ENCODE measurements at places on chromosomes 4 and X. TPM values are rescaled to one million over a fixed set of nuclear protein-coding genes. Genes with fewer than 3 reads are reported as not detected.

The AMTN gene
- not detected for polyA plus RNA-seq

The CENPI gene
- polyA plus RNA-seq = 0.42 TPM

The ADGRG2 gene
- polyA plus RNA-seq = 2.9 TPM

The AREG gene
- polyA plus RNA-seq = 129 TPM

The FAM114A1 gene
- 113 TPM for polyA plus RNA-seq

The PDLIM5 gene
- polyA plus RNA-seq = 88.7 TPM

The NSG1 gene
- 70.1 TPM for polyA plus RNA-seq

The TCEAL1 gene
- 116 TPM for polyA plus RNA-seq

GRCh38 chr4:76061421-76061820 lies 13.1 kb upstream of the ART3 start:
- DNase-seq = no peak

DNA sequence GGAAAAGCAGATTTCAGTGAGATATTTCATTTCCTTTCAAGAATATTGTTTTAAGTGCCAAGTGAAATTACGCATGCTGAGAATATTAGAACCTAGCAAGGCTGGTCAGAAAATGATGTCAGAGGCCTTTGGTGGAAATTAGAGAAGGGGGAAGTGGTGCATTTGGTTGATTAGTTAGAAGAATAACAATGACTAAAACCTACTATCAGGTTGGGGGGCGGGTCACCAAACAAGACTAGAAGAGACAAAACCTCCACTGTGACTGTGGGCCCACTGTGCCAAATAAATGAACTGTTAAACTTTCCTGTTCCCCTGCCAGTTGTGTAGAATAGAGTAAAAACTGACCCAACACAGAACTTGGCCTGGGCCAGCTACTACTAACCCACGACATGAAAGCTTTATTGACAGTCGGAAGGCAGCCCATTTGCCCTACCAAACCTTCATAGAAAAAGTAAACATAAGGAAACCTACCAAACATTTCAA lies 2.9 kb downstream of the RAPGEF2 start:
- DNase-seq = no peak

DNA sequence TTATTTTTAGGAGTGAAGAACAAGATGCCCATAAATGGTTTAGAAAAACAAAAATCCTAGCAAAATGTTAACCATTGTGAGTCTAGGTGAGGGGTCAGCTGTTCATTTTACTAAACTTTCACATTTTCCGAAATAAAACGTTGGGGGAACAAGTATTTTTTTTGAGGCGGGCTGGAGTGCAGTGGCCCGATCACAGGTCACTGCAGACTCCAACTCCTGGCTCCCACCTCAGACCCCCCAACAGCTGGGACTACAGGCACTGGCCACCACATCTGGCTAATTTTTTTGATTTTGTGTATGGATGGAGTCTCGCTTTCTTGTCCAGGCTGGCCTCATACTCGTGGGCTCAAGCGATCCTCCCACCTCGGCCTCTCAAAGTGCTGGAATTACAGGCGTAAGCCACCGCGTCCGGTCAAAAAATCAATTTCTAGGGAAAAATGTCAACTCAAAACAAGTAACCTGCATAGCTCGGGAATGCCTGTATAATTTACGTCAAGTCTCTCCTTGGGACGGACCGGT lies 742 bp upstream of the TAF1 start:
- DNase-seq = no peak
